ENCODE measurements at places on chromosomes 2 and 18.

DNA sequence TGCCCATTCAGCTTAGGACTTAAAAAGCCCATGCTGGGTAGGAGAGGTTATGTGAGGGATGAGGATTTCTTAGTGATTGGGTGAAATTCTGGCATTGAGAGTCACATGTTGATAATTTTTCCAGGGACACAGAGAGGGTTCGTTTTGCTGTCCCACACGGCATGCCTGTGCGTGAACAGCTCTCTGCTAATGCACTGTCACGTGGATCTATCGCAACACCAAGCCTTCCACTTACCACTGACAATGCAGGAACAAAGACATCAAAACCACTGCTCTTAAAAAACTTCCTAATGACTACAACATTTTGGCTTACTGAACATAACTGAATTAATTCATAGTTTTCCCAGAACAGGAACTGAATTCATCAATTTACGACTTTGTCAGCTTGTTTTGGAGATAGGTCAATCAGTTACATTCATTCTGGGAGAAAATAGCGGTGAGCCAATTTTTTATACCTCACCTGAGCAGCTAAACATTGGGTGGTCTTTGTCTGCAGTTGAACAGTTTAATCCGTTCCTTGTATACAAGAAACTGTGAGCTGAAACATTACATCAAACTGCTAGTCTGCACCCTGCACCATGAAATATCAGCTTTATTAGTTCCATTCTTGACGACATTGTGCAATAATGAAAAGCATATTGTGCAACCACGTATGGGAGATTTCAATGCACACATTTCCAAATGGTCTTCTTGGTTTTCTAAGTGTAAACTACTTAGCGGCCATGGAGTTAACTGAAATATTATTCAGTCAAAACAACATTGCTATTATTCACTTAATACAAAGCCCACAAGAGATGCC, 127.1 kb downstream of the LPIN1 start:
- no peak for DNase-seq

GRCh38 chr18:49721981-49722380, 91.4 kb downstream of the ACAA2 start:
- no peak for DNase-seq

DNA sequence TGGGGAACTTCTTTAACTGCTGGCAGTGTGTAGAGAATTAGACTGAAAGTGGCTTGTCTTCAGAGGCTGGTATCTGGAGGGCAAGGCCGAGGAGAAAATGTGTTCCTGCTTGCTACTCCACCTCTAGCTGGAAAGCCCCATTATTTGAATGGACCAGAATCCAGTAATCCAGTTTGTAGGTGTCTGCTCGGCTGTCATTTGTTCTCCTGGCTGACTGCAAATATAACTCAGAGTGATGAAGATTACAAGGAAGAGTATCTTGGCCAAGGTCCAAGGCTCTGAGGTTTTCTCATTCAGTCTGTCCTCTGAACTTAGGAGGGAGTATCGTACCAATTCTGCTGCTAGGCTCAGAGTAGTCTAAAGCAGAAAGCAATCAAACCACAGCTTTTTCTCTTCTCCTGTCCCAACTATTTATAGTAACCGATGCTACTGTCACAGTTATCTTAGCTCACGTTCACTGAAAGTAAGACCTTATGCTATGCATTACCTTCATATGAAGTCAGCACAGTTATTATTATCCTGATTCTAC, 228.6 kb downstream of the SETBP1 start:
- no peak for DNase-seq

DNA sequence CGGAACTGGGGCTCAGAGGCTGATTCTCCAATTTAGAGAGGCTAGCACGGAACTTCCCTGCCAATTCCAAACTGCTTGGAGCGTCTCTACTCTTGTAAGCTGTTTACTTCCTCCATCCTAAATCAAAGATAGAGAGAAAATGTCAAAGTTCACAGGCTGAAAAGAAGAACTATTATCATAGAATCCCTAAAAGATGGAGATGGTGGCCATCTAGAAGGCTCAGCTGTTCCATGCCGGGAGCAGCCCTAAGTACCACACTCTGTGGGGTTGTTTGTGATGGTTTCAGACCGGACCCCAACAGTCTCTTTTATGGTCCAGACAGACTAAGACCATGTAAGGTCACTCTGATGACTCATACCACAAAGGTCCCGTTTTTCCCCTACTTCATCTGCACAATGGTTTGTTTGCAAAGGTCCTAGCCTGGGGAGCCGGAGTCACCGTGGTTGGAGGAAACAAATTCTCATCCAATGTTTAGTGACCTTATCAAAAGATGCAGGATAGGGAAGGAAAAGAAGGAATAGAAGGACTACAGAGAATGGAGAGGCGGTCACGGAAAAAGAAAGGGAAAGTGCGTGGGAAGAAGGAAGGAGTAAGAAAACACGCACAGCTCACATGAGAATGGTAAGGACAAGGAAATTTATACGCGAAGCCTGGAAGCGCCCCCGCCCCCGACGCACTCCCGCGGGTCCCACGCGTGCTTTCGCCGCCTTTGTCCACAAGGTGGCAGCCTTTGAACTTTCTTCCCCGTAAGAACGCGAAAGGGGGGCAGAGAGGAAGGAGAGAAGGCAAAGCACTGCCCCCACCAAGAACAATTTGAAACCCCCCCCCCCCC, 453 bp upstream of the ANTXR1 start:
- peak; percentile 94 for DNase-seq

GRCh38 chr2:236940497-236940896, 145.2 kb upstream of the COPS8 start:
- DNase-seq = no peak

GRCh38 chr2:205051417-205051816, 506.1 kb downstream of the PARD3B start:
- no peak for DNase-seq

DNA sequence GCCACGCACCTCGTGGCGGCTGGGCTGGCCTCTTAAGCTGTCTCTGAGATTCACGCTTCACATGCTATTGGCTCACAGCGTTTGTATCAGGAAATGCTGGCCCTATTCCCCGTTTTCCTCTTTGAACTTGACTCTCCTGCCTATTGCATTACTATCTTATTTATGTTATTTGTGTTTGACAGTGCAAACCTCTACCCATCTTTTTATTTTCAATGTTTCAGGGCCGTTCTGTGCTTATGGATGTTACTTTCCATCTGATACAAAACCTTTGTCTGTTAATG, 149.9 kb upstream of the TWIST2 start:
- DNase-seq = no peak
